Stimulated activated CD8-positive, alpha-beta memory T cell treated with anti-CD3 and anti-CD28 coated beads, Interleukin-4, amount 100 ng/mL, for 1 hour (primary cell): ENCODE measurements at places on chromosomes 16 and 17.

- DNase-seq: no peak
Observed at GRCh38 chr17:61750656-61751055, 112.7 kb downstream of the BRIP1 start.

DNA sequence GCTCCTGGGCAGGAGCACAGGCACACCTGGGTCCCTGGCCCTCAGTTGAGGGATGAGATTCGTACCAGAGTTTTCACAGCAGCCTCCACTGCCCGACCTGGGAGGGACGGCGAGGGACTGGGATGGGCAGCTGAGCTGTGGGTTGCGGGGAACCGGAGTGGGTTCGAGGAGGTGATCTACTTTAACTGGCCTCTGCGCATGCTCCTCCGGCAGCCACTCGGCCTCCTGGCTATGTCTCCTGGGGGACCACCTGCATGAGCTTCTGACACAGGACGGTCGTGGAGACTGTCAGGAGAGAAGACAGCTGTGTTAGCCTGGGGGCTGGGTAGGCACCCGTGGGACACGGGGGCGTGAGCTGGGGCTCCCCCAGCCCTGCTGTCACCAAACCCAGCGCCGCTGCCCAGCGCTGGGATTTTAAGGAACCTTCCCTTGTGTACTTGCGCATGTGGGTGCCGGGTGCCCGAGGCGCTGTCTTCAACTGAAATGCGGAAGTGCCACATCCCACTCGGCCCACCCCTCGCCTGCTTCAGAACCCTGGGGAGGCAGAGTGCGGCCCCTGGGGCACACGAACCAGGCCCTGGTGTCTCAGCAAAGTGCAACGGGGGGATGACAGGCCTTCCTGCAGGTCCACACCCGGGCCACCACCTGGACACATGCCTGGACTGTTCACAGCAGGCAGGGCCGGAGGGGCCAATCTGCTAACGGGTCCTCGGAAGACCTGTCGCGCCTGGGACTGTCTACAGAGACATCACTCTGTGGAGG lies 36.4 kb downstream of the SLC7A5 start:
- DNase-seq: no peak

DNA sequence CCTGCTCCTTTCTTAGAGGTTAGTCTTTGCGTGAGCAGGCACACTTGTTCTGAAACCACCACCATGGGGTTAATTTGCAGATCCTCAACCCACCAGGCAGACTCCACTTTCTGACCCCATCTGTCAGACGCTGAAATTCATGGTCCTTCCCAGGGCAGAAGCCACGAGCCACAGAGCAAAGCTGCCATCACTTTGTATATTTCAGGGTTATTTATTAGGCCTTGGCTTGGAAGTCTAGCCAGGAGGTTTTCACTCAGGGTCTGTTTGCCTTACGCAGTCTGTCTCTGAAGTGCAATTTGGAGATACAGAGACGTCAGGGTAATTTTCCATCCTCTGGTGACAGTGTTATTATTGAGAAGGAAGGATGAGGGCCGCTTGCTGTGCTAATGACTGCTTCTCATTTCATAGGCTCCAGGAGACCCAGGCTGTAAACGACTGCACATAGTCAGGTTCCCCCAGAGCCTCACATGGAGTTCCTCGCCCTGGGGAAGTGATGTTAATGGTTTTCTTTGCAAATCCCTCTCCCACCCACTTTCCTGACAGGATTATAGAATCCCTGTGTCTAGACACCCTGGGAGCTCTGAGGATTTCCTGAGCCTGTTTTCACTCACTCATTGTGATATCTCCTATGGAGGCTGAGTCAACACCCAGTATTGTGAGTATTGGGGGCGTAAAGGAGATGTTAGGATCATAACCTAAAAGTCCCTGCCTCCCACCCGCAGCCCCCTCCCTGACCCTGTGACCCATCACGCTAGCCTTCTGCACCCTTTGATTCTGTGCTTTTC lies 269.0 kb downstream of the ABCC12 start:
- DNase-seq: no peak

- DNase-seq: no peak
Observed at GRCh38 chr17:51224402-51225262, 35.2 kb downstream of the MBTD1 start.

DNA sequence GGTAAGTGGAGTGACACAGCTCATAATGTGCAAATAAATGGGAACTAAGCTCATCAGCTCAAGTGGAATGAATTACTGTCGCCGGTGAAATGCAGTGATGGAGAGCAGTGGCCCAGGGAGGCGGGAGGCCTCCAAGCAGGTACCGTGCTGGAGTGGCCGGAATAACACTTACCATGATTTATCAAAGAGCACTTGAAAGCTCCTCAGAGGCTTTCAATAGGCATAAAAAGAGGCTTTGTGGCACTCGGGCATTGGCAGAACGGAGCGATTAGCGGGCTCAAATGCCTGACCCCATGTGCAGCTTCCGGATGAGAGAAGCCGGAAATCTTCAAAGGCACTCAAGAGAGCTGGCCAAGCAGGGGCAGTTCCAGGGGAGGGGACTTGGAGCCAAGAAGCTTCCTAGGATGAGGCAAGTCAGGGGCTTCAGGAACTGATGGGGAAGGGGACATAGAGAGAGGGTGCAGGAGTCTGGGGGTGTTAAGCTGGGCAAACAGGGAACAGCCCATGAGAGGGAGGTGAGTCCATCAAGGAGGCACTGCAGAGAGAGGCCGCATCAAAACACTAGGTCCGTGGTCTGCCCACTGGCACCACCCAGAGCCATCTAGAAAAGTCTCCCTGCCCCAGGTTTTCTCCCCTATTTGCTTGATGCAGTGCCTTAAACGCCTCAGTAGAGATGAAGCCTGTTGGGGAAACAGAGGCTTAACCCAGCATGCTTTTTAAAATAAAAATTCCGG lies 144.0 kb upstream of the IRX6 start:
- no peak for DNase-seq

DNA sequence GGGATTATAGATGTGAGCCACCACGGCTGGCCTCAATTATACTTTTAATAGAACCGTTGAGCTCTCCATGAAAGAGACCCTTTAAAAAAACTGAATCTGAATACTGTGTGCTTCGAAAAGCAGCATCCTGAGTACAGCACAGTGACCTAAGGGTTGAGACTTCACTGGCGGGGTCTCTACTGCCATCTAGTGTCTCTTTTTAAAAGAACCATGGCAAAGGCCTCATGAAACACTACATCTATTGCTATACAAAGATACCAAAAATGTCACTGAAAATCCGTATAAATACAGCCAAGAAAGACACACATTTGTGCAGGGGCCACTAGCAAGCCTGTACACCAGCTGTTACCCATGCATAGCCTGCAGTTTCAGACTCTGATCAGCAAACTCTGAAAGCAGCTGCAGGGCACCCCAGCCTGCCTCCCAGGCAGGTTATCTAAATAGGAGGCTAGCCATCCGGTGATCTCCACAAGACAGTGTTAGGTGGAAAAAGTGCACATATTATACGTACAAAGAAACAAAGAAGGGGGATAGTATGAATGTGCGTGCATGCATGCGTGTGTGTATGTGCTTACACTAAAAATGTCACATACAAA lies 35.3 kb downstream of the NPLOC4 start:
- DNase-seq: no peak
